ENCODE measurements at places on chromosomes 7 and 10.

DNA sequence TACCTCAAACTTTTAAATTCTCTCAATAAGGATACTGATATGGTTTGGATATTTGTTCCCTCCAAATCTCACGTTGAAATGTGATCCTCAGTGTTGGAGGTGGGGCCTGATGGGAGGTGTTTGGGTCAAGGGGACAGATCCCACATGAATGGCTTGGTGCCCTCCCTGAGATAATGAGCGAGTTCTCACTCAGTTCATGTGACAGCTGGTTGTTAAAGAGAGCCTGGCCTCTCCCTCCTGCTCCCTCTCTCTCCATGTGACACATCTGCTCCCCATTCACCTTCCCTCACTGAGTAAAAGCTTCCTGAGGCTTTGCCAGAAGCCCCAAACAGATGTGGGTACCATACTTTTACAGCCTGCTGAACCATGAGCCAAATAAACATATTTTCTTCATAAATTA is 19.2 kb downstream of the ABCB4 start:
- DNase-seq, result no peak

- DNase-seq, result no peak
These were observed 236.3 kb downstream of the HTR7 start for GRCh38 chr10:90621577-90621976.

DNA sequence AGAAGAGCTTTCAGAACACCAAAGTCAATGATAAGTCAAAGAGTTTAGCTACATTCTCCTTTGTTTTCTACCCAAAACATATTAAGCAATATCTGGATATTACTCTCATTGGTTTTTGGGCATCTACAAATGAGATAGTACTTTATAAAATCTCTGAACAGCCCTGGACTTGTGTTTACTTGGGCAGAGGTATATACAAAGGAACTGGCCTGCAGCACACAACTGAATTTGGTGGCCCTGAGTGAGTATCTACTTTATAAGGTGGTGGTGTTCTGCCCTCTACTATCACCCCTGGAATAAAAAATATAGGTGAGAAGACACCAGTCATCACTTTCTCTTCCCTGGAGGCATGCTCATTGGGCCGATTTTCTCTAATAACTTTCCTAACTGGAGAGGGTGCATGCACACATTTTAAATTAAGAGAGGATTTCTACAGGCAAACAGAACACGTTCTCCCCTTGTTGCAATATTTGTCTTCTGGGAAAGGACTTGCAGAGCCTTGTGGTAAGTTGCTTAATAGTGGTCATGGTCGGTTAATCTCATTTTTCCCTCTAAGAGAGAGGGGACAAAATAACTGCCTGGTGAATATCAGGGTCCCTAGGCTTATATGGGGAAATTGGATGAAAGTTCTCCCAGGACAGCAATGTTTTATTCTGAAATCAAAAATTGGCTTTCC is 41.1 kb downstream of the OTUD1 start:
- no peak for DNase-seq

- peak; percentile 38 for DNase-seq
These were observed 340.2 kb upstream of the CELF2 start for GRCh38 chr10:10677479-10677878.

DNA sequence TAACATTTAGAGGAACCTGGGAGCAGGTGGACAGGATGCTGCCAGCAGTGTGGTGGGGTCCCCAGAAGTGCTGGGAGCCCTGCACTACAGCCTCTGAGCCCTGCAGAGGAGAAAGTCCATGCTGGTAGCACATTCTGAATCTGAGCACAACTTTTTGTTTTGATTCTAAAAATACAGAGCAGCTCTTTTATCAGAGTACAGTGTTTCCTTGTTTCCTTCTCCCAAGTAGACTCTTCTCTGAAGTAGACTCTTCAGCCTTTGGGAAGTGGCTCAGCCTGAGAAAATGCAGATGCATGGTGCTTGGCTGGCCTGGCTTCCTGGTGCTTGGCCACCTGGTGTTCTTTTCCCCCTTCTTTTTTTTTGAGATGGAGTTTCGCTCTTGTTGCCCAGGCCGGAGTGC is 9.1 kb downstream of the ADCY1 start:
- DNase-seq, result no peak

DNA sequence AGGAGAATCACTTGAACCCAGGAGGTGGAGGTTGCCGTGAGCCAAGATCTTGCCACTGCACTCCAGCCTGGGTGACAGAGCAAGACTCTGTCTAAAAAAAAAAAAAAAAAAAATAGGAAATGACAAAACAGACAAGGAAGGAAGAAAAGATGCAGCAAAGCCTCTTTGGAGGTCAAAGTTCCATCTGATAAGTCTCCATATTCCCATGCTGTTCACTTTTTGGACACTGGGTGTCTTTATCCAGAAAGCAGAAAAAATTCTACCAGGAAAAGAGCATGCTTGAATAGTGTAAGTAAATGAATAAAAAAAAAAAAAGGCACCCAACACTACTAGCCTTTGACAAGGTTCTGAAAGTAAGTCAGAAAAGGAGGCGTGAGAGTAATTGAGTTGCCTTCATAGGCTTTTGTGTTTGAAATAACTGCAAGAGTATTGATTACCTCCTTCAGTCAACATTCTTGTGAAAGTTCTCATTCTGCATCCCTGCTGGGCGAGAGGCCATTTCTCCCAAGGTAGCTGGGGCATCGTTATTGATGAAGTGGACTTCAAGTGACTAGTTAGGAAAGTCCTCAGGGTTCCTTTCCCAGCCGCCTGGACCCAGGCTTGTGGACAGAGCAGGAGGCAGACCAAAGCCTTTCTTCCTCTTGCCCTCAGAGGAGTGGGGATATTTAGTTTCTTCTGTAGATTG is 133.3 kb upstream of the KIF5B start:
- no peak for DNase-seq

DNA sequence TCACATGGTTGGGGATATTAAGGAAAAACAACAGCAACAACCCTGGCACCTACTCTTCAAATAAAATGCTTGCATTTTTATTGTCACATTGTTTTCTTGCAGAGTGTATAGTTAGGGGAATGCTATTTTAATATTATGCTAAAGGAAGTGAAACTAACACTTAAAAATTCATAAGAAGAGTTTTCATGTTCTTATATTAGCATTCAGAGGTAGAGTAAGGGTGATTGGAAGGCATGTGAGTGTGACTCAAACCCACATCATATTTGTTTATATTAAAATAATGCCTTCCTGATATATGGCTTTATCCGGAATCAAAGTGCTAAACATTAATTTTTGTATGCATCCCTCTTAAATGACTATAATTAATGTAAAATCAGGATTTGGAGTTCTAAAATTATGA is 59.8 kb upstream of the TES start:
- DNase-seq, result no peak

DNA sequence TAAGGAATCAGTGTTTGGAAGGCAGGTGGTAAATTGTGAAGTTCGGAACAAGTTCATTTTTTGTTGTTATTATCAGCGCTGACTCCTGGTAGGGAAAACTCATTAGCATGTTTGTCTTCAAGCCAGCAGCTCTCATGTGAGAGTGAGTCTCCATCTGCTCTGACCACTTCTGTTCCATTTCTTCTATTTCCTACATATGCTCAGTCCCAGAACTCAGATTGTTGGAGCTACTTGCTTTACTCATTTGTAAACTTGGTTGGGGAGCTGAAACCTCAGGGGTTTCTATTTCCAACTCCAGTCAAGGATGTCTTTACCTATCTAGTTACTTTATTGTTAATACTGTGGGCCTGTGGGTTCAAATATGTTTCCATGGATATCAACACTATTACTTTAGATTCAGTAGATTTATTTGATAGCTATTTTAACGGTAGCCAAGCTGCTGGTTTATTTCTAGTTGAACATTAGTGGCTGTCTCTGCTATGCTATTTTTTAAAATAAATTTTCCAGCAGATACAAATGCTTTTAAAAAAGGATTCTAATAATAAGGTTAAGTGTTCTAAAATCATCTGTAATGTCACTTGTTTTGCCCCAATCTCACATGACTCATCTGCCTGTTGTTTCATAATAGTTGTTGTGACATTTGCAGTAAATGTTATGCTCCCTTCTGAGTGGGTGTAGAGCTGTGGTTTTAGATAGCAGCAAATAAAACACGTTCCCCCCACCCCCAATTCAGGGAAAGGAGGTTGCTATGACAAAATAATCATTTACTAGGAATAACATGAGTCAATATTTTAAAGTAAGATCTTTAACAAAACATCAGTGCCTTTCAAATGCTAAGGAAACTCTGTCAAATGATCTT is 143.3 kb downstream of the HDAC9 start:
- no peak for DNase-seq

- no peak for DNase-seq
These were observed 1.6 kb downstream of the VIM start for GRCh38 chr10:17229717-17229966.

- DNase-seq, result no peak
These were observed 177.9 kb upstream of the PLXDC2 start for GRCh38 chr10:19638182-19638895.

DNA sequence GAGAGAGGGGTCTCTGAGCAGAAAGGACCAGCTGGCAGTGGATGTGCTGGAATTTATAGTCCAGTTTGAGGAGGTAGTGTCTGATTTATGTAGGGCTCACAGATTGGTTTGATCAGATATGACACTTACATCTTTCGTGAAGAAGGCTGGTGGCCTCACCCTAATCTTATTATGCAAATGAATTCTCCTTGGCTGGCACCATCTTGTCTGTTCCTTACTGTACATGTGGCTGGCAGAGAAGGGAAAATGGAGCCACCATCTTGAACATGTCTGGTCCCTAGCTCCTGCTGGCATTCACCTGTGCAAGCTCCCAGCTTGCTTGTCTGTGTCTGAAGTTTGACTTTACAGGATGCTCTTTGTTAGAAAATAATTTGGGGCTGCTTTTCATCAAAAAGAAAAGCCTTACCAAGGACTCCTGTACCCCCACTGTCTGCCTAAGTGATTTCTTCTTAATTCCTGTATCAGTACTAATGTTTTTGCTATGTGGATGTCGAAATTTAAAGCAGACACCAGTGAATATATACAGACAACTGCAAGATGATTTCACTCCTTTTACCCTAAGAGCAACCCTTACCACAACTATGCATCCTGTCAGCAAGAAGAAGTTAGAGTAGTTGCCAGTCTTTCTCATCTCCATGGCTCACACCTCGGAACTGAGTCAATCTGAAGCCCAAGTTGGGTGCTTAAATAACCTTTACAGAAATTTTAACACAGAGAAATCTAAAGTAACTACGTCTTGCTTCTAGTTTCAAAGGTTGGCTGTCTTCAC is 322.0 kb upstream of the SEMA3D start:
- no peak for DNase-seq

GRCh38 chr10:43218951-43219837 is 47.7 kb downstream of the RASGEF1A start:
- no peak for DNase-seq

GRCh38 chr7:97317575-97317974 is 200.1 kb downstream of the SDHAF3 start:
- DNase-seq, result no peak

DNA sequence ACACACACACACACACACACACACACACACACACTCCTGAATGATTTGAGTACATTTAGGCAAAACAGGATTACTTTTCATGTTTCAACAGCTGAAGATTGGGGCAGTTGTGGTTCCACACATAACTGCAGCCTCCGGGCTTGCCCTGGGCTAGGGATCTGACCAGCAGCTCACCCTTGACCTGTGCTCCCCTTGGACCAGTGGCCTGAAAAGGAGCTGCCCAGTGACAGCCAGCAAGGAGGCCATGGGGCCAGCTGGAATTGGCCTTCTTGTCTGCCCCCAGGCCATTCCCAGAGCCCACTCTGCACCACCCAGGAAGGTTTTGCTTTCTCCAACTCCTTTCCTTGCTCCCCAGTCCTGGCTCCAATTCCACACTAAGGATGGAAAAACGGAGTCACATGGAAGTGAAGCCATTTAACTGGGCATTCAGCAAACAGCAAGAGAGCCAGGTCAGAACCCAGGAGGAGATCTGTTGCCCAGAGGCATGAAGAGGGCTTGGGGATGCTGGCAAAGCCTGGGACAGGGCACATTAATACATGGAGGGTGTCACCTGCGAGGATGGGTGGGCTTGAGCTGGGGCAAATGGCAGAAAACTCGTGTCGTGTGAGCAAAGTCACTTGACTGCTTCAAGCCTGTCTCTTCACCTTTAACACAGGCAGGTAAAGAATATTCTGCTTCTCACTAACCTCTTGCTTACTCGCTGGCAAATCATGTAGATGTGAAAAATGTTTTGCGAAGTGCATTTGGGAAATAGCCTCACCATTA is 61.5 kb upstream of the GDF10 start:
- no peak for DNase-seq

DNA sequence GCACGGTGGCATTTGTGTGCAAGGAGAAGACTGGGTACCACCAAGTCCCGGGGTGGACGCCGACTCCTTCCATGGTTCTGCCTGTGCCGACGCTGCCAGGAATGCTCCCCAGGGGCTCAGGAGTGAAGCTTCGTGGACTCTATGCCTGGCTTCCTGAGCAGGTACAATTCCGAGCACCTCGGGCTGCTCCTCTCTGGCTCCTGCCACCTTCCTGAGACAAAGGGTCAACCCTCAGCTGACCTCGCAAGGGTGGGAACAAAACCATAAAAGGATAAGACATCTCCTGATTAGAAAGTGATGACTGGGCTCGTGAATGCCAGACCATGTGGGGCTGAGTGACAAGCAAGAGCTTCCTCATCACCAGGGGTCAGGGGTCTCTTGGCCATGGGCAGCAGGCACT is 31.8 kb downstream of the CALML3 start:
- DNase-seq, result no peak

DNA sequence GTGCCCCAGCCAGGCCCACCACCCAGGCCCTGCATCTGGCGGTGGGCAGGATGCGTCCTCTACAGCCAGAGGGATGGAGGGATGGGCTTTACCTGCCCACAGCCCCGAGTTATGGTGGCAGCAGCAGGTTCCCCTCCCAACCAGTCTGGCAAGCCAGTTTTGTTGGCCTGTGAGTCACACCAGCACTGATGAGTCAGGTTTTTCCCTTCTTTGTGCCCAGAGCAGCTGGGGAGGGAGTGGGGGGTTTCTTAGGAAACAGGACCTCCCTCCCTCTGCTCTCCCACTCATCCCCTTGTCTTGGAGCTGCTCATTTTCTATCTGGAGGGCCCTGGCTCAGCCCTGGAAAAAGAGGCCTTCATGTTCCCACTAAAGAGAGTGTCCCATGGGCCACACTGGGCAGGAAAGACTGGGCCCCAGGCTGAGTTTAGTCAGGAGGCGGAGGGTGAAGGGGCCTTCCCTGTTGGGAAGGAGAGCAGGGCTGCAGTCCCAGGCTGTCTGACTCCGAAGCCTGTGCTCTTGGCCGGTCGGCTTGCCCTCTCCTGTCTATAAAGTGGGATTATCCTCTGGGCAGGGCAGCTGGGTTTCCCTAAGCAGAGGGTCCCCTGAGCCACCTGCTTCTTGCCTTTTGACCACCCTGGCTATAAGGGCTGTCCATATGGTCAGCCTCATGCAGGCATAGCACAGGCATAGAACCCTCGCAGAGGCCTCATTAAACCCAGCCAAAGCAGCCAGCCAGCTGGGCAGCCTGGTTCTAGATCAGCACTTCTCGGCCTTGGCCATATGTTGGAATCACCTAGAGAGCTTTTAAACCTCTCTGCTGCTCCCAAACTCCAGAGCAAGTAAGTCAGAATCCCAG is 30.2 kb upstream of the ANKRD2 start:
- peak; percentile 34 for DNase-seq
